Activated CD4-positive, alpha-beta memory T cell treated with anti-CD3 and anti-CD28 coated beads for 36 hours (primary cell): ENCODE measurements at places on chromosomes 11 and 22. TPM values are rescaled to one million over a fixed set of nuclear protein-coding genes. Genes with fewer than 3 reads are reported as not detected.

DNA sequence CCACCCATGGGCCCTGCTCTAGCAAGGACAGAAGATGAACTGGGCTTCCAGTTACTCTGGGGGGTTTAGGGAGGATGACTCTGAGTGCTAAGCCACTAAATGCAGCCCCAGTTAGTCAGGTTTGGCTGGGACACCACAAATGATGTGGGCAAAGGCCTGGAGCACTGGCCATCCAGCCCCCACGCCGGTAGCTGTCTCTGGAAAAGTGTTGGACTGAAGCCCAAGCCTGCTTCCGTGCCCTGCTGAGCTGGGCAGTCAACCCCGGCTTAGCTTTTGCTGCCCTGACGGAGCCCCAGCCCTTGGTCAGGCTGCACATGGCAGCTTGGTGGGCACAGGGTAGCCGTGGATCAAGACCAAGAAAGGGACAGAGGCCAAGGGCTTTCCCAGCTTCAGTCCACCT lies 5.7 kb upstream of the GSTP1 start:
- H3K27ac ChIP-seq: no peak overlapping the region
- H3K4me1 ChIP-seq: peaks cover 21% of the 10 kb centered on the region
- no peak overlapping the region for H3K4me3 ChIP-seq
- peaks cover 19% of the 10 kb centered on the region for H3K27me3 ChIP-seq

The MRGPRX3 gene
- total RNA-seq: not detected

GRCh38 chr11:129041611-129042018 lies 98.9 kb upstream of the TP53AIP1 start:
- H3K27me3 ChIP-seq: peaks cover 2% of the 10 kb centered on the region
- no peaks in the 10 kb centered on the region for H3K4me1 ChIP-seq
- DNase-seq: no peak
- H3K27ac ChIP-seq: no peak overlapping the region
- no peak overlapping the region for H3K4me3 ChIP-seq
- H3K36me3 ChIP-seq: no peaks in the 10 kb centered on the region

DNA sequence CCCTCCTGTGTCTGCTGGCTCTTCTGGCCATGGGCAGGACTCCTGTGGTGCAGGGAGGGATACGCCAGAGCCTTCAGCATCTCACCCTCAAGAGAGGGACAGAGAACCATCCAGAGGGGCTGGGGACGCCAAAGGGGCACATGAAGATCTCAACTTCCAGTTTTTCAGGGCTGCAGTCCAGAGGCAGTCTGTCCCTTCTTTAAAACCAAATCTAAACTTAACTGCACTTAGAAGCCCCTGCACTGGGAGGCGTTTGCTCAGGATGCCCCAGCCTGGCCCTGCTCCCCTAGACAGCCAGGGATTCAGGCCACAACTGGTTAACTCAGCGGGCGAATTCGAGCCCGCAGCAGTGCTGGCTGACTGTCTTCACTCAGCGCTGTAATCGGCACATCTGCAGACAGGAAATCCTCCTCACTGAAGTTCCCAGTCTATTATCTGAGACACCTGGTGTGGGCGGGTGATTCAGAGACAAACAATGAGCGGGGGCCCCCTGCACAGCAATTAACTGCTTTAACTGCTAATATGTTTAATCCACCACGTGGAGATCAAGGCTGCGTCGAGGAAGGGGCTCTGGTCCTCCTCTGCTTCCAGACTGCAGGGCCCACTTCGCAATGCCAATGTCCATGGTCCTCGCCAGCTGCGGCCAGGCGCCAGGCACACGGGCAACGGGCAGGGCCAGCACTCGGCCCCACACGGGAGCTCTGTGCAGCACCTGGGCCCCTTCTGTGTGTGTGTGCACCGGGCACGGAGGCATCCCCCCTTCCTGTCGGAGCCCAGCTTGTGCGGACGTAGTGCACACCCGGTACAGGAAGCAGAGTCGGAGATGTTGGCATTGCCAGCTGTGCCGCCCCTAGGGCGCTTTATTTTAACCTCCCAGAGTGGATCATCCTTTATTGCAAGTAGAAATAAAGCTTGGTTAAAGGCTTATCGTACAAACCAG lies 36.9 kb upstream of the GNB1L start:
- H3K27me3 ChIP-seq: no peaks in the 10 kb centered on the region
- H3K4me3 ChIP-seq: peak overlapping the region; percentile 69
- H3K36me3 ChIP-seq: no peaks in the 10 kb centered on the region

The TSGA10IP gene
- not detected for total RNA-seq

- no peak for DNase-seq
- peaks cover 33% of the 10 kb centered on the region for H3K4me1 ChIP-seq
- H3K36me3 ChIP-seq: no peaks in the 10 kb centered on the region
- no peak overlapping the region for H3K27ac ChIP-seq
- H3K27me3 ChIP-seq: no peaks in the 10 kb centered on the region
- H3K4me3 ChIP-seq: no peak overlapping the region
These were observed 59.7 kb upstream of the TCF20 start for GRCh38 chr22:42330170-42330569.

The SLC22A6 gene
- total RNA-seq: not detected

DNA sequence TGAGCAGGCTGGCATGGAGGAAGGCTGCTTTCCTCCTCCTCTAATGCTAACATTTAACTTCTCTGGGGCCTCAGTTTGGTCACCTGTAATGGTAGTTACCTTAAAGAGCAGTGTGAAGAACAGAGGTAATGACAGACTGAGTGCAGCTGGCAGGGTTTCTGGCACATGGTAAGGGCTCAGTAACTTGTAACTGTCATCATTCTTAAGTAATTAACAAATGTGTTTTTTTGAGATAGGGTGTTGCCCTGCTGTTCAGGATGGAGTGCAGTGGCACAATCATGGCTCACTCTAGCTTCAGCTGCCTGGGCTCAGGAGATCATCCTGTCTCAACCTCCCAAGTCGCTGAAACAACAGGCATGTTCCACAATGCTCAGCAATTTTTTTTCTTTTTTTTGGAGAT lies 242.0 kb upstream of the SYN3 start:
- no peak overlapping the region for H3K4me3 ChIP-seq
- no peaks in the 10 kb centered on the region for H3K4me1 ChIP-seq
- H3K27me3 ChIP-seq: no peaks in the 10 kb centered on the region
- H3K27ac ChIP-seq: no peak overlapping the region
- no peaks in the 10 kb centered on the region for H3K36me3 ChIP-seq
